ENCODE measurements at places on chromosomes 16 and 17.

DNA sequence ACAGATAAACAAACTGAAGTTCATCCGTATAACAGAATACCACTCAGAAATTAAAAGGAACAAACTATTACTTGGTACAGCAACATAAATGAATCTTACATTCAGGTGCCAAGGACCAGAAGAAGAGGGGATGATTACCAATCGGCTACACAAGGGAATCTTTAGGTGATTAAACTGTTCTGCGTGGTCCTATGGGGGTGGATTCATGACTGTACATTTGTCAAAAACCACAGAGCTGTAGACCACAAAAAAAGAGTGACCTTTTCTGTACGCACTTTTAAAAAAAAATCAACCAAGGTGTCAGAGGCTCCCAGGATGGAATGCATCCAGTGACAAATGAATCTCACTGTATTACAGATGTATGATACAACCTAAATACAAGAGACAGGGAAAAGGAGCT, 110.8 kb downstream of the CDYL2 start:
- DNase-seq, result no peak

- DNase-seq, result no peak
Observed at GRCh38 chr16:14475370-14476139, 154.5 kb downstream of the PARN start.

- DNase-seq, result no peak
Observed at GRCh38 chr16:4060009-4060408, 56.2 kb downstream of the ADCY9 start.

DNA sequence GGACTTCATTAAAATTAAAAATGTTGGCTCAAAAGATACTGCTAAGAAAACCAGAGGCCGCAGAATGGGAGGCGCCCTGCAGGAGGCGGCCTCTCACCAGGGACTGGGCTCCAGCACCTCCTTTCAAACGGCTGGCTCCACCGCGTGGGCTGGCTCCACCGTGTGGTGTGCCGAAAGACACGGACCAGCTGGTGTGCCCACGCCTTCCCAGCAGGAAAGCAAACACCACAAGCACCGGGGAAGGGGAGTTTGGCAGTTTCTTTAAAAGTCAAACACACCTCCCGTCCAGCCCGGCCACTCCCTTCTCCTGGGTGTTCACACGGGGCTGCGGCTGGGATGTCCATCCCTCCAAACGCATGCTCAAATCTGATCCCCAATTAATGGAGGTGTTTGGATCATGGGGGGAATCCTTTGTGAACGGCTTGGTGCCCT, 13.9 kb downstream of the HAGH start:
- peak; percentile 22 for DNase-seq

GRCh38 chr17:17440010-17440843, 36.6 kb upstream of the MED9 start:
- DNase-seq, result no peak

- DNase-seq, result no peak
Observed at GRCh38 chr17:46805771-46806170, 12.7 kb downstream of the WNT3 start.

All from right kidney (tissue), 9 donors.